ENCODE measurements at places on chromosomes 1 and 21.

GRCh38 chr1:60516996-60517395 lies 443.4 kb upstream of the C1orf87 start:
- no peak for DNase-seq

DNA sequence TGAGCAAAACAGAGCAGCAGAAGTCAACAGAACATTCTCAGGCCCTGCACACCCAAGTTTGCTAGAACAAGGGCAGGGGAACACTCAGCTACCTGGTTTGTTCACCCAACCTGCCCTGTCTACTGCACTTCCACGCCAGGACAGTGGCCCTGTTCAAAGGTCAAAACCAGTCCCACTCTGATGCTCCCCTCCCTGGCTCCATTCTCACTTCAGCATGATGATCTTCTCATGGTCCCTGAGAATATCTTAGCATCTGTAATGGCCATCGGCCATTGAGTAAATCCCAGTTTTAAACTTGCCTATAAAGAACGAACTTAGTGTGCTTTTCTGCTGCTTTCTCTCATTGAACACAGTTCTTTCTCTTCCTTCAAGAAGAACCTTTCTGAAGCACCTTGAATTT lies 293.6 kb downstream of the SMYD3 start:
- DNase-seq, result no peak

DNA sequence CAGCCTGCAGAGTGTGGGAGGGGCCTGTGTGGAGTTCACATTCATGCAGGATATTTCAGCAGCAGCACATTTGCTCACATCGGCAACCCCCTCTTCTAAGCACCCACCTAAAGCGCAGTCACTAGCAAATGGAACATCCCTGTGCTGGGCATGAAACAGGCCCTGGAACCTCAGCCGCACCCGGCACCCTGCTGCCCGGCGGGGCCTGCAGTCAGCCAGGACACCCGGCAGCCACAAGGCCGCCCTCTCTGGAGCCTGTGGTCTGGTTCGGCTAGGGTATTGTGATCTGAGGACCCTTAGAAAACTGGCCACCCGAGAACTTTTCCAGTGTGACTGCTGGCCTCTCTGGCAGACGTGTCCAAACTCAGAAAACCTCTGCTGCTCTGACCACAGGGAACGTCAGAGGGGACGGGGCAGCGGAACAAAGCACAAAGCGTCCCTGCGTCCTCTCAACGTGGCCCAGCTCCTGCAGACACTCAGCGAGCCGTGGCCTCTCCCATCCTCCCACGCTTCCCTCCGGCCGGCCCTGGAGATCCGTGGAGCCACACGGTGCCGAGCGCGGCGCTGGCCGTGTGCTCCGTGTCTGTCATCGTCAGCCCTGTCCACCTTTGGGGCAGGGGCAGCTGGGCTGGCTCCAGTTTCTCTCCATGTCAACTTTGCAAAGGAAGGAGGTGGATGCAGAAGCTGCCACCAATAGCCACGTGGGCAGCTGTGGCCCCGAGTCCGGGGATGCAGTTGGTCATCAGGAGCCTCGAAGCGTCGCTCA lies 175.9 kb upstream of the ARHGEF16 start:
- DNase-seq, result no peak

GRCh38 chr1:89640440-89640839 lies 7.5 kb downstream of the LRRC8C start:
- no peak for DNase-seq

- DNase-seq, result no peak
Observed at GRCh38 chr1:150171801-150172200, 22.1 kb downstream of the PLEKHO1 start.

GRCh38 chr1:39901464-39901713 lies 328 bp downstream of the MYCL start:
- DNase-seq, result no peak

GRCh38 chr1:62247391-62248168 lies 52.9 kb downstream of the L1TD1 start:
- DNase-seq, result no peak

DNA sequence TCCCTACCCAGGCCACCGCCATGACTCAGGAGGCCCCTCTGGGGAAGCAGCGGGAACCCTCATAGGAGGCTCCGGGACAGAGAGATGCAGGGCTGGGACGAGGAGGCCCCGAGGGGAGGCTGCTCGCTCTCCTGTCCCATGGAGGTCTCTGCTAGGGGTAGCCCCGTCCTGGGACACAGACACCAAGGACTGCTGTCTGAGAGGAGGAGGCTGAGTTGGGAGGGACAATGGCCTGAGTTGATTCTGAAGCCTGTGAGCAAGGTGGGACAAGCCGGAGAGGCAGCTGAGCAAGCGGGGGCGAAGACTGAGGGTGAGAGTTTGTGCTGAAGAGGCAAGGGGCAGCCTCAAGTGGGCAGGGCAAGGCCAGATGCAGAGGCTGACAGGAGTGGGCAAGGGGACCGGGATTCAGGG lies 17.4 kb downstream of the SLC27A3 start:
- no peak for DNase-seq

DNA sequence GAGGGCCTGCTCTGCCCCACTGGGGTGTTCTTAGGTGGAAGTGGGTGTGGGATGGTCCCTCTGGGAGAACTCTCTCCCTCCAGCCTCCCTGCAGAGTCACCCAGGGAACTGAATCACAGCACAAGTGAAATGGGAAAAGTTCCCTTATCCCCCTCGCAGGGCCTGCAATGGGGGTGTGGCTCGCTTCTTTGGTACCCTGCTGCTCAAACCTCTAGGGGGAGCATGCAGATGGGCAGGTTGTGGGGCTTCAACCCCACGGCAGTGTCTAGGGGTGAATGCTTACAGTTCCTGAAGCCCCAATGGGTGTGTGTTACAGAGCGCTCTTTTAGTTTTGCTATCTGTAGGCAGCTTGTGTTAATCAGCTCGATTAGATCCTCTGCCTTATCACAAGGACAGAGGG lies 59.0 kb upstream of the TINAGL1 start:
- no peak for DNase-seq

DNA sequence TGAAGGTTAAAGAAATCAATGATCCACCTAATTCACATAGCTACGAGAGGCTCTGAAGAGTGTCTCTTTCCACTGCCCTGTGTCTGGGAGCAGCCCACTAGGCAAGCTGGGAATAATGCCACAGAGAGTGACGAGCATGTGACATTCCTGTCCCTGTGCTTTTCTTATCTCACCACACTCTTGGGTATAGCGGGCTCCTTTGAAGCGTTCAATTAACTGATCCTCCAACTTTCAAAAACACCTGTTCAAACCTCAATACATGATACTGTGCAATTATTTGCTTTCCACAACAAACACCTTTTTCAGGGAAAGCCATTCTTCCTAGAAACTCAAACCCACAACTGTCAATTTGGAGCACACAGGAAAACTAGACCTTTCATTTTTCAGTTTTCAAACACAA lies 43.4 kb downstream of the PLPP3 start:
- no peak for DNase-seq

DNA sequence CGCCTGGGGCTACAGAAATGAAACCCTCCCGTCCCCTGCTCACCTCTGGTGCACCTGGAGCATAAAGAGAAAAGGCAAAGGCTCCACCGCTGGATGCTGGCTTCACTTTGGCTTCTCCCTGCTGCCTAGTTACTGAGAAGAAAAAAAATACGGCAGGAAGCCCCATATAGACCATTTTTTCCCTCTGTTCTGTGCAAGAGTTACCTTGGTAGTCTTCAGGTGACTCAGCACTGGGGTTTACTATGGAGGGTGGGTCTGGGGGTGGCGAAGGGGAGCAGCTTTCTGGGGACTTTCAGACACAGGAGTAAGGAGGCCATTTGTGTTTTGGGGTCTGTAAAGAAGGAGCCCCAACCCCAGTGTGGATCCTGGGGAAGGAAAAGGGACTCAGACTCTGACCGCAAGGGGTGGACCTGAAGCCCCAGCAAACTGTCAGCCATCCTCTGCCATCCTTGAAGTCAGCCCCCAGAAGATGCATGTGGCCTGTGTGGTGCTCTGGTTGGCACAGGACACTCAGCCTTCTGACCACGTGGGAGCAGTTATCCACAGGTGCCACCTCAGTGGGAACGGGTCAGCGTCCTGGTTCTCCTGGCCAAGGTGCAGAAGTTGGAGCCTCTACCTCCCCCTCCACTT lies 25.9 kb upstream of the EPS8L3 start:
- no peak for DNase-seq

- no peak for DNase-seq
Observed at GRCh38 chr21:39184050-39184980, 1.1 kb upstream of the PSMG1 start.

GRCh38 chr1:68142036-68142435 lies 90.3 kb downstream of the WLS start:
- DNase-seq, result no peak

DNA sequence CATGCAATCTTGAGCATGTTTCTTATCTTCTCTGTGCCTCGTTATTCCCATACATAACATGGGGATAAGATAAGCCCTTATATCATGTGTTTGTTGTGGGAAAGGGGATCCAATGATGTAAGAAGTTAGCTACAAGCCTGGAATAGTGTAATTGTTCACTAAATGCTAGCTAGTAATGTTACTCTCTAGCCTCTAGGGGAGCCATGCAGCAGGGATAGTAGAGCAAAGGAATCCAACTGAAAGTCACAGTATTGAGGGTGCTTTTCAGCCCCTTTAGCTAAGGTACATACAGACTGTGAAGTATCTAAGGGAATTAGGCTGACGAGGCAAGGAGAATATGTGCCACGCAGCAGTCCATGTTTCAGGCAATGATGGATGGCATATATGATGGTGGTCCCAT lies 46.9 kb downstream of the IL23R start:
- DNase-seq, result no peak

GRCh38 chr1:78603206-78603605 lies 17.0 kb upstream of the IFI44L start:
- DNase-seq, result no peak

DNA sequence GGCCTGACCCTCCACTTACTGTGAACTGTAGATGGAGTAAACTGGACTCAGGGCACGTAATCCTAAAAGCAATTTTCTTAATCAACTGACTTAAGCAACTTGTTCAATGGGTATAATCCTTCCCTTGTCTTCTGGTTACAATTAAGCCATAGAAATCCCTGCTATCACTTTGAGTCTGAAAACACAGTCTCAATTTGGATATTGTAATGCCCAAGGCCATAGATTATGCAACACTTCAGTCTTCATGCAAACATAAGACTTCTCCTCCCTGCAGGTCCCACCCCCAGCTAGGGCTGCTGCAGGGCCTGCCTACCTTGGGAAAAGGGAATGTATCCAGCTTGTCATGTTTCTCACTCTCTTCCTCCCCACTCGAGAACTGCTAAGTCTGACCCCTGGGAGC lies 6.2 kb upstream of the SLC5A9 start:
- no peak for DNase-seq

GRCh38 chr1:203229471-203230135 lies at the start of gene CHIT1:
CHIT1 (minus strand) TSS chr1:203229673; CDS start chr1:203229636, 37 bp downstream.
- no peak for DNase-seq

DNA sequence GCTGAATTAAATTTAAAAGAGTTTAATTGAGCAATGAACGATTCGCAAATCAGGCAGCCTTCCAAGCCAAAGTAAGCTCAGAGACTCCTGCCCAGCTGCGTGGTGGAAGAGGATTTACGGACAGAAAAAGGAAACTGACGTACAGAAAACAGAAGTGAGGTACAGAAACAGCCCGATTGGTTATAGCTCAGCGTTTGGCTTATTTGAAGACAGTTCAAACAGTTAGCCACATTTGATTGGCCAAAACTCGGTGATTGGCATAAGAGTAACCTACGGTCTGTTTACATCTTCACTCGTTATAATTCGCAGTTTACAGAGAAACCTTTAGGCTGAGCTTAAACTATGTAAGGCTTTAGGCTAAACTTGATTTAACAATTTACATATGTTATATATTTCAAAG lies 46.9 kb downstream of the CR1L start:
- no peak for DNase-seq

GRCh38 chr1:100627936-100628335 lies 90.0 kb downstream of the GPR88 start:
- DNase-seq, result no peak

- no peak for DNase-seq
Observed at GRCh38 chr1:204124639-204125038, 27.2 kb downstream of the ETNK2 start.

- no peak for DNase-seq
Observed at GRCh38 chr1:147772570-147772969, 12.2 kb upstream of the GJA5 start.

GRCh38 chr21:32508558-32508957 lies 76.8 kb downstream of the TCP10L start:
- DNase-seq, result no peak

- DNase-seq, result no peak
Observed at GRCh38 chr1:154137888-154138287, 17.0 kb downstream of the NUP210L start.

DNA sequence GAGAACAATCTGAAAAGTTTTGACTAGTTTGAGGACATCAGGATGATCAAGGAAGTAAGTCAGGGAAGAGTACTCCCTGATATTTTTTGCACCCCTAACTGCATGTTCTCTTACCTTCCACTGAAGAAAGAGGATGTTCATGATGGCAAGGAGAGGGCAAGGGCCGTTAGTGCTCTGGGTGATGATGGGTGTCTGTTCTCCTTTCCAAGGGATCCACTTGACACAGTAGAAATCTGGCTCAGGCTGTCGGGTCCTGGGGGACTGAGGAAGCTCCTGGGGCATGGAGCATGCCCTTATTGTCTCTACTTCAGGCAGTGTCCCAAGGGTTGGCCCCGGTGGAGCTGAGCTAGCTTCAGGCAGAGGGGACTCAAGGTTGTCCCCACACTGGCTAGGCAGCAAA lies 4.7 kb downstream of the MINDY1 start:
- DNase-seq, result no peak

DNA sequence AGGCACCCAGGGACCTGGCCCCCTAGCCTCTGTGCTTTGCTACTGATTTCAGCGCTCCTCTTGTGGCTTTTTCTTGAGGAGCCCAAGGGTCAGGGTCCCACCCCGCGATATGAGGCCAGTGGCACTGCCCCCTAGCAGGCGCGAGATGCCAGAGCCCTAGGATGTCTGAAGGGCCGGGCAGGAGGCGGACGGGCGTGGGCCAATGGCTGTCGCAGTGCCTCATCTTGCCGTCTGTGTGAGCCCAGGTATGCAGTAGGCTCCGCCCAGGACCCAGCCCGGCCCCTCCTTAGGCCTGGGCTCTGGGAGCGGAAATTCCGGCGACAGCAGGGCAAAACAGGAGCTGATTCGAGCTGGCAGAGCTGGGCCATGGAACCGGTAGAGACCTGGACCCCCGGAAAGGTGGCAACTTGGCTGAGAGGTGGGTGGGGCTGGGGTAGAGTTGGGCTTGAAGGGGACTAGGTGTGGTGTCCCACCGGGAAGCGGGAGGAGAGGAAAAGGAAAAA lies at the start of gene CNKSR1:
Gene CNKSR1, plus strand, starts transcription at position 310 of the 503 bp plus-strand sequence. Its CDS starts 57 bp downstream, at position 367.
- no peak for DNase-seq

DNA sequence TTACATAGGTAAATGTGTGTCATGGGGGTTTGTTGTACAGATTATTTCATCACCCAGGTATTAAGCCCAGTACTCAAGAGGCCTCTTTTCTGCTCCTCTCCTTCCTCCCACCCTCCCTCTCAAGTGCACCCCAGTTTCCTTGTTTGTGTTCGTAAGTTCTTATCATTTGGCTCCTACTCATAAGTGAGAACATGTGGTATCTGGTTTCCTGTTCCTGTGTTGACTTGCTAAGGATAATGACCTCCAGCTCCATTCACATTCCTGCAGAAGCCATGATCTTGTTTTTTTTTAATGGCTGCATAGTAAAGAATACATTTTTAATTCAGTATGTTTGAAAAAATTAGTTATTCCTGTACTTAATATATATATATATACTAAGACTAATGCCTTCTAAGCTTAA lies 107.7 kb downstream of the CLDN17 start:
- no peak for DNase-seq

- no peak for DNase-seq
Observed at GRCh38 chr1:223543560-223543959, 121.9 kb downstream of the CAPN8 start.

All from GM04504 (cell line).